Right lobe of liver (tissue), 6 donors: ENCODE measurements at places on chromosomes 7 and 10. TPM values are rescaled to one million over a fixed set of nuclear protein-coding genes. Genes with fewer than 3 reads are reported as not detected.
A peak's percentile ranks its signal among the peaks of the same experiment; 100 is the strongest.

DNA sequence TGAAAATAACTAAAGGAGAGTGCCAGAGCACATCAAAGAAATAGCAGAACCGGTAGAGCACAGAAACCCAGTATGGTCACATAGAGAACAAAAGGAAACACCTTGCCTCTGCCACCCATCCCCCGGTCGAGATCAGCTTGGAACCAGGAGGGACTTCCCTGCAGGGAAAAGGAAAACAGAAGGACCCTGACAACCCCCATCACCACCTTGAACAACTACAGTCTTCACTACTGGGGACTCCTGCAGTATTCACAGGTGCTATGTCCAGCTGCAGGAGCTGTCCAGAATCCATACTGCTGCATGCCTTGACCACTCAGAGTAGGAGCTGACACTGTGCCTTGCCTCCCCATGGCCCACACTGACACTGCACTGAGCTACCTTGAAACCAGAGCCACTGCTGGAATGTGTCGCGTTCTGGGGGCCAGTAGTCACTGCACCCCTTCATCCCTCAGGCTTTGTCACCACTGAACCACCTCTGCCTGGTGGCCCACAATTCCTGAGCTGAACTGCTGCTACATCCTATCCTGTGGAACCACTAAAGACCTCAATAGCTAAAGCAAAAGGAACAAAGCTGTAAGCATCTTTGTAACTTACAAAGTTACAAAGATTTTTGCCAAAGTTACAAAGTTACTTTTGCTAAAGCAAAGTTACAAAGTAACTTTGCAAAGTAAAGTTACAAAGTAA is 66.8 kb downstream of the TRIL start:
- DNase-seq: peak; percentile 54

DNA sequence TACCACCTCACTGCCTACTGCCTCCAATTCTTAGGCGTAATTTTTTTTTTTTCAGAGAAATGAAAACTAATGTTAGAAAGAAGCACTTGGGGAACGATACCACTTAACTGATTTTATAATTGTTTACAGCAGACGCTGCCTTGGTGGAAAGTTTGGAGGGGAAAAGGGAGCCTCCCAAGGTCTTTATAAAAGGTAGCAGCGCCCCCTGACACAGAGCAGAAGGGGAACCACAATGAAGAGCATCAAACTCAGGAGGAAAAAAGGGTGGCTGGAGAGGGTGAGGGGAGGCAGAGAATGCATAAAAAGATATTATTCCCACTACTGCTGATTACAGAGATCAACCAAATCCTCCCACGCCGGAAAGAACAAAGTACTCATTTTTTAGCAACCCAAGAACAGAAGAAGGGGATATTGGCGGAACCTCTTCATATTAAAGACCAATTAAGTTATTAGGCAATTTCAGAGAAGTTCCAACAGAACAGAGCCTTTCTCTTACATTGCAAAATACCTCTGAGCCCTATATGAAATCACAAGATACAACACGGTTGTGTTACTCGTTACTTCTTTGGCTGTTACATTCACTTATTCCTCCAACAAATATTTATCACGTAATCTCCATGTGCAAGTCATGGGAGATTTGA is 135.8 kb downstream of the TEX36 start:
- DNase-seq: no peak

The IRF5 gene
- 7.7 TPM for total RNA-seq

- no peak for DNase-seq
Observed at GRCh38 chr10:89521368-89521767, 14.0 kb downstream of the SLC16A12 start.

DNA sequence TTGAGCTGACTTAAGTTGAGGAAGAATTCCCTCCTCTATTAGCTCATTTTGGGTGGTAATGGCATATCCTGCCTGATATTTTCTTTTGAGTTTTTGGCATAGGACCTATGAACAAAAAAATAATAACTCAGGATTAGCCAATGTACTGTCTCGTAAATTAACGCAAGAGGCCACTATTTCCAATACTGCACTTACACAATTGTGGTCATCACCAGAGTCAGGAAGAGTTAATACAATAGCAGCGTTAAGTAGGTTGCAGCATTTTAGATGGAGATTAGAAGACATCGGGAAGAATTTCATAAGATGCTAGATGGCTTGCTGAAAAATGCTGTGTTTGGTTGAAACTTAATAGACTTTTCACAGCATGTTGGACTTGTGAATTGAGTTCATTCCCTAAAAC is 36.4 kb downstream of the ANTXRL start:
- no peak for DNase-seq

DNA sequence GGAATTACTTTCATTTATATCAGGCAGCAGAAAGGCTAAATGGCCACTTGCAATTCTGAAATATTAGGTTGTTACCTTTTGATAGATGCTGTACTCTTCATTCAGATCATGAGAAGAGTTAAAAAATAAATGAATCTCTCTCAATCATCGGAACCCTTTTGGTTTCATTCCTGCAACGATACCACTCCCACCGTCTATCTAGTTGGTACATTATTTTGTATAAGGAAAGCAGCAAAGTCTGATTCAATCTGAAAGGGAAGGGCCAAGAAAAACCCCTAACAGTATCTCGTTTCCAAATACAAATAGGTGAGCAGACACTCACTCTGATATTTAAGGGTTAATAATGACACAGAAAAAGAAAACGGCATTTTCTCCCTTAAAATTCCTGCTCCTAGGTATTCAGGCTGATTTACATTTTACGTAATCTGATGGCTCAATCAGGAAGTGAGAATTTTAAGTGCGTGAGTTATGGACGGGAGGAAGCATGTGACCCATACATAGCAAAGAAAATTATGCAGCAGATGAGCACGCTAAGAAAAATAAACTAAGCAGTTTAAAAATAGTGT is 209.4 kb upstream of the KLF14 start:
- DNase-seq: no peak

DNA sequence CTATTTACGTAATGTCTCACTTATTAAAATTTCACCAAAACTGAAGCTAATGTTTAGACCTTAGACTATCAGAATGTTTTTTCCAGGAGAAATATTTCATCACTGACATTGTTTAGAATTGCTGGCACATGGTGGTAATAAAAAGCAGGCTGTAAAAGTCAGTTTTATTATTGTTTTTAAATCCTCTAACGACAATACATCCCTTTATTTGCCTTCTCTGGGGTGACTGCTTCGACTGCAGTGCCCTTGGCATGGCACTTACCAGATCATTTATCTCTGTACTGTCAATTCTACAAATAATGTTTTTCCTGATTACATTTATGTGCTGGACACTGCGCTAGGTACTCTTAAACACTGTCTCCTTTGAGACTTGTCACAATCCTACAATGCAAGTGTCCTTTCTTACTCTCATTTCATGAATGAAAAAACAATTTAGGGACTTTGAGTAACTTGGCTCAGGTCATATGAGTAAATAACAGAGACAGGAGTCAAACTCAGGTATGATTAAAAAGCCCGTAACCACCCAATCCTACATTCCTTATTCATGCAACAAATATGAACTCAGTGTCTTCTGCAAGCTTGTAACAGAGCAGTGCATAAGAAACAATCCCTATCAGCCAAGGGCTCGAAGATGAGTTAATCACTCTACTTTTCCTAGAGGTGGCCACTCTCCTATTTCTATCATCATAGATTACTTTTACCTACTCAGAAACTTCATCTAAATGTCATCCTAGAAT is 5.6 kb upstream of the ING3 start:
- DNase-seq: no peak

The ZNF488 gene
- total RNA-seq: not detected

The LRRD1 gene
- total RNA-seq: not detected

- DNase-seq: no peak
Observed at GRCh38 chr10:47262606-47263533, 37.1 kb upstream of the GDF10 start.

DNA sequence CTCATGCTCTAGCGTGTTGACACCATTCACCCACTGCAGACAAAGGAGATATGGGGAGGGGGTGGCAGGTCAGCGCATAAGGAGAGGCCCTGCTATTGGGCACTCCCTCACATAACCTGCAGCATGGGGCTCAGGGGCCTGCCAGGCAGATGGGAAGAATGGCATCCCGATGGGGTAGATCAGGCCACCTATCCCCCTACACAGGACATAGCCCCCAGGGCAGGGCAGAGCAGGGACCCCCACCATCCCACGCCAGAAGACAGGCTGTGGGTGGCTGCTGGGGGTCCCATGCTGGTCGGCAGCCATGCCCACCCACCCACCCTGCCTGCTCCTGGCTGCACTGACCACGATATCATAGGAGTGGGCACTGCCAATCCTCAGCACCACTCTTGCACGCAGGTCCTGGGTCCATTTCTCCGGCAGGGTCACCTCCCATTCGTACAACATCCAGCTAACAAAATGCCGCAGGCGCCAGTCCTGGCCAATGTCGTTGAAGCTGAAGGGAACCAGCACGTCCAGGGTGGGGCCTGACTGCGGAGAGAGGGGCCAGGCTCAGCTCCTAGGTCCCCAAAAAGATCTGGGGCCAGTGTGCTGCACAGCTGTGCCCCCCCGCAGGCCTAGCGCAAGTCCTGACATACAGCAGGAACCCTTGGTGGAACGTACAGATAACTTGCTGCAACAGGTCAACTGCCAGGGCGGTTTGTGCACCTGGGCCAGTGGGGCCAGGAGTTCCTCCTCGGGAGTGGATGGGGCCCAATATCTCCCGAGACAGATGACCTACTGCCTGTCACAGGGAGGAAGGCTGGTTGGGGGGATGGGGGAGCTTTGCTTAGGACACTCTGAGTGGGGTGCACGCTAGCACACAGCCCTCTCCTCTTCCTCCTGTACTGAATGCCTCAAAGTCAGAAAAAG is 45.9 kb upstream of the ZNF479 start:
- no peak for DNase-seq
